Heart left ventricle (tissue), 16 donors: ENCODE measurements at places on chromosomes 2 and 18. TPM values are rescaled to one million over a fixed set of nuclear protein-coding genes. Genes with fewer than 3 reads are reported as not detected.

- DNase-seq: no peak
Observed at GRCh38 chr2:154710685-154711084, 12.2 kb downstream of the KCNJ3 start.

DNA sequence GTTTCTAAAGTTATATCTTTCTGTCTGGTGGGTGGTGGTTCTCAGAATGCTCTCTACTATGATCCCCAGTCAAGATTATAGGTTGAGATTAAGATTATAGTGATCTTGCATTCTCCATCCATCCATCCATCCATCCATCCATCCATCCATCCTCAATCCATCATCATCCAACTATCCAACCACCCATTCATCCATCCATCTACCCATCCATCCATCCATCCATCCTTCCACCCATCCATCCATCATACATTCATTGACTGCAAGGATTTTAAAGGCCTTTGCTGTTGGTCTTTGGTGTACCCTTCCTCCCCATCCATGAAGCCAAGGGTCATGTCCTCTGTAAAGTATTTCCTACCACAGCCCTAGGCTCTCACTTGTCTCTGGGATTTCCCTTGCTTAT lies 13.1 kb downstream of the GLI2 start:
- DNase-seq: no peak

- DNase-seq: no peak
Observed at GRCh38 chr2:142008135-142008744, 122.6 kb downstream of the LRP1B start.

DNA sequence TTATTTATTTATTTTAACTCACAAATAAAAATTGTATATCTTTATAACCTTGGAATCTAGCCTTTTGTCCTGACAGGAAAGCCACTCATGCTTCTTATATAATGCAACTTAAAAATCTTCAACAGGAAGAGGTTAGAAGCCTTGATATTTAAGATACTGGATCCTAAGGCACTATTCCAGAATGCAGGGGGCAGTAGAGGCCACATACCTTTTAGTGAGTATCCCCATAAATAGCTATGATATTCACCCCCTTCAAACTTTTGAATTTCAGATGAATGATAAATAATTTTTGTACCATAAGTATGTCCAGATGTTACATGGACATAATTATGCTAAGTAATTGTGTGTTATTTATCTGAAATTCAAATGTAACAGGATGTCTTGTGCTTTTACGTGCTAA lies 592.7 kb upstream of the VRK2 start:
- no peak for DNase-seq

GRCh38 chr2:120775194-120775593 lies 39.5 kb downstream of the GLI2 start:
- DNase-seq: no peak

GRCh38 chr18:50444539-50444938 lies 69.7 kb downstream of the SKA1 start:
- no peak for DNase-seq

DNA sequence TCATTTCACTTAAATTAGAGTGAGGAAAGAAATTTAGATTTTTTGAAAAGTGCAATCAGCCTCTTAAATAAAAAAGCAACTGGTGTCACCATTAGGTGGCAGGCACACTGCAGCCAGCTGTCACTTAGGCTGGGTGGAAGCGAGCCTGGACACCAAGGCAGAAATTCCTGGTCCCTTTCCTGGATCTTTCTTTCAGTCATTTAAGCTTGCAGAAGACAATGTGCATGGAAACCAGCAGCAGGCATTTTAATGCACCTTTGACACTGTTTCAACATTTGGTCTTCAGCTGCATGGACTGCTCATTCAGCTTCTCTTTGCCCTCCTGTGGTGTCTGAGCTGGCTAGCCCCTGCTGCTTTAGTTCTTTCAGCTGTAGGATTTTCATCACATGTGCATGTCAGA lies 61.0 kb downstream of the AQP4 start:
- DNase-seq: no peak

GRCh38 chr2:3008561-3008960 lies 369.1 kb downstream of the EIPR1 start:
- DNase-seq: no peak

- no peak for DNase-seq
Observed at GRCh38 chr2:27130396-27130795, 4.0 kb downstream of the PREB start.

DNA sequence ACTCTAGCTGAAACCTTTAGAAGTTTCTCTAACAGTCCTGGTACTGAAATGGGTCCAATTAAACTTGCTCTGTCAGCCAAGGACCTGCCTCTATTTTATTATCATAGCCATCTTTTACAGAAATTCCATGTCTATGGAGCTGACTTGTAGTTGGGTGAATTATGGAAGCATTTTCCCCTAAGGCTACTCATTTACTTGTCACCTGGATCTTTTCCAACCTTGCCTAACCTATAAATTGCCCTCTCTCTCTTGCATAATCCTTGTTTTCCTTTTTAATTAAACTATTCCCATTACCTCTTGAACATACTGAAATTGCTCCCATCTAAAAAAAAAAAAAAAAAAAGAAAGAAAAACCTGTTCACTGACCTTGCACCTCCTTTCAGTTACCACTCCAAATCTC lies 74.6 kb upstream of the DOK6 start:
- no peak for DNase-seq

DNA sequence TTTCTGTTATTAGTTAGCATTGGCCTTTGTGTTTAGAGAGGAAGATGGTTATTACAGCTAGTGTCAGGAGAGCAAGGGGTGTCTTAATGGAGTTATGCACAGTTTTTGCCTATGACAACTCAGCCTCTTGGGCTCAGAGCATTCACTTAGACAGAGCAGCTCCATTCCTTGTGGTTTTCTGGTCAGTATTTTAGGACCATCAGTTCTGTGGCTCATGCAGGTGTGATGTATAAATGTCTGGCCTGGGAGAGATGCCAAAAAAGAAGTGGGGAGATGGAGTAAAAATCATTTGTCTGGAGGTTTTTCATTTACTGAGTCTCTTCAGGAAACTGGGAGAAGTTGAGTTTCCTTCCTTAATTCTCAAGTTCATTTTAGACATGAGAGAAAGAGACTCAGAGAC lies 79.7 kb downstream of the PRKCE start:
- no peak for DNase-seq

DNA sequence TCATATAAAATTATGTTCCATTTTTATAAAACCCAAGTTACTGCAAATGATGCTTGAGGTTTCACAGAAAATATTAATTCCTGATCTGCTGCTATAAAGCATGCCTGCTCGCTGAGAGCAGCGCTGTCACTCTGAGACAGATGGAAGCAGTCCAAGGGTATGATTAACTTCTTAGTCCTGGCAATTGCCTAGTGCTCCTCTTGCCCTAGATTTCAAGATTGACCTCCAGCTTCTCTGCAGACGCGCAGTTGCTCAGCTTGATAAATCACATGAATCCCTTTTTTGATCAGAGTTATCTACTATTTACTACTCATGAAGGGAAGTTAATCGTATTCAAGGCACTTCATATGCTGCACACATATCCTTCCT lies 154.6 kb upstream of the REV1 start:
- no peak for DNase-seq

UGT1A9 gene
- not detected for total RNA-seq

PLEK gene
- 1.9 TPM for total RNA-seq

CPS1 gene
- 1.2 TPM for total RNA-seq

OR6B2 gene
- not detected for total RNA-seq

GAD1 gene
- 0.32 TPM for total RNA-seq

CPLX4 gene
- total RNA-seq: not detected

SERPINB12 gene
- not detected for total RNA-seq

SH3YL1 gene
- 5.5 TPM for total RNA-seq

CD8B2 gene
- not detected for total RNA-seq

EML6 gene
- 0.63 TPM for total RNA-seq

DPP10 gene
- not detected for total RNA-seq

REG1B gene
- total RNA-seq: not detected

BMP10 gene
- total RNA-seq: 0.49 TPM

CABLES1 gene
- total RNA-seq: 4.4 TPM

ALPI gene
- total RNA-seq: not detected
